Uterus (tissue), 4 donors: ENCODE measurements at places on chromosomes 16 and 17.

GRCh38 chr16:84438971-84439696 is 65.3 kb downstream of the MEAK7 start:
- no peak overlapping the region for H3K4me3 ChIP-seq
- no peaks in the 10 kb centered on the region for H3K27me3 ChIP-seq

GRCh38 chr17:16074423-16074822 is 74.8 kb downstream of the TTC19 start:
- no peaks in the 10 kb centered on the region for H3K36me3 ChIP-seq
- no peaks in the 10 kb centered on the region for H3K27me3 ChIP-seq
- H3K4me3 ChIP-seq, result no peak overlapping the region
- no peak for DNase-seq

DNA sequence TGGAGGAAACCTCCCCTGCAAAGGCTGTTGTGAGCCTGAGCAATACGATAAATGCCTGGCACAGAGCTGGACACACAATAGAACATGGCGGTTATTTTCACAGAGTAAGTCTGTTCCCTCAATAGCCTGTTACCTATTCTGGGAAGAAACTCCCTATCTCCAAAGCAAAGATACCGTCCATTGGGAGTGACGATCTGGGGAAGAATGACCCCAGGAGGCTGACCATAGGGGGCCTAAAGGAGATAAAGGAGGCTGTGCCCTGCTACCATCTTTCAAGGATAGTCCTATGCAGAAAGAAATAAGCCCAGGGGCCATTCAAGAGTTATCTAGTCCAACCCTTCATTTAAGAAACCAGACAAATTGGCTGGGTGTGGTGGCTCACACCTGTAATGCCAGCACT is 4.1 kb upstream of the AXIN2 start:
- H3K27ac ChIP-seq, result no peak overlapping the region
- no peaks in the 10 kb centered on the region for H3K27me3 ChIP-seq
- no peaks in the 10 kb centered on the region for H3K4me1 ChIP-seq
- H3K36me3 ChIP-seq, result no peaks in the 10 kb centered on the region
- no peak for DNase-seq
- no peak overlapping the region for H3K4me3 ChIP-seq

DNA sequence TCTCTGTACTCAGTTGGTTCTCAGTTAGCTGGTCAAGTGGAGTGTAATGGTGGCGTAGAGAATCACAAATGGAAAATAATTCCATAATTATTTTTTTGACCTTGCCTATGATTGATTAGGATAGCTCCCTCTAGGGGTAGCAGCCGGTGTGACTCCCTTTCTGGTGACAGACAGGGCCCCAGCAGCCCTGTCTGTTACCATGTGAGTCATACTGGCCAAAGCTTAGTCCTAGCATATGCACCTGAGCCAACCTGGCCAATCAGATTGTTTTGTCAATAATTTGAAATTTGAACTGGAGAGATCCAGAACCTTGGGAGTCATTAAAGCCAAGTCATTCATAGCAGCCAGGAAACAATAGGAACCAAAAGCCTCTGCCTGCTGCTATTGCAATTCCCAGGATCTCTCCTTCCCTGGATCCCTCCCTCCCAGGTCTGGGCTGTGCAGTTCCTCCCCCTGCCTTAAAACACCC is 5.6 kb downstream of the PNPO start:
- no peaks in the 10 kb centered on the region for H3K4me1 ChIP-seq
- H3K27me3 ChIP-seq, result no peaks in the 10 kb centered on the region
- H3K4me3 ChIP-seq, result no peak overlapping the region
- DNase-seq, result peak; percentile 41
- H3K27ac ChIP-seq, result no peak overlapping the region

GRCh38 chr17:58969612-58970011 is 137.1 kb downstream of the TRIM37 start:
- no peaks in the 10 kb centered on the region for H3K4me1 ChIP-seq
- no peak for DNase-seq
- no peaks in the 10 kb centered on the region for H3K27me3 ChIP-seq
- no peaks in the 10 kb centered on the region for H3K36me3 ChIP-seq

DNA sequence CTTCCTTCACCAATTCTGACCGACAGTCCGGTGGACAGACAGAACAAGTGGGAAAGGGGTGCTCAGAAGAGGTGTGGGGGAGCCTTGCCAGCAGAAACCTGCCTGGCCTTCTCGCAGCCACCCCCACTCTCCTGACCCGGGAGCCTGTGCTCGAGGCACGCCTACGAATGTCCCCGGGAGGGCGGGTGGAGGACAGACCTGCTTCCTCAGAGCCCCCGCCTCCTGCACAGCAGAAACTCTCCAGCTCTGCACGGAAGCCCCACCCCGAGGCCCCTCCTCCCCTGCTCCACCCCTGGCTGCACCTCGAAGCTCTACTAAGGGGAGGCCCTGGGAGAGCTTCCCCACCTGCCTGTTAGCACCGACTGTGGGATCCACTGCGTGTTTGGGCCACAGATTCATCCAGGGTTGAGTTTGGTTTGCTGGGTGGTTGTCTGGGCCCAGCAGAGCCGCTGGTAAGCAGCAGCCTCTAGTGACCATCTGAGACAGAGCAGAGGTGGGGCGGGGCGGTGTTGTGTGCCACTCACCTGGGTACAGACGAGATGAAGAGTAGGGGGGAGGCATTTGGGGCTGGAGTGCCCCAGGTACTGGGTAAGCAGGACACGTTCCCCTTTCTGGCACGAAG is 6.2 kb downstream of the TAF1C start:
- no peak overlapping the region for H3K4me3 ChIP-seq
- DNase-seq, result no peak
- no peak overlapping the region for H3K27ac ChIP-seq
- no peaks in the 10 kb centered on the region for H3K27me3 ChIP-seq
- H3K36me3 ChIP-seq, result no peaks in the 10 kb centered on the region
- H3K4me1 ChIP-seq, result peaks cover 15% of the 10 kb centered on the region

DNA sequence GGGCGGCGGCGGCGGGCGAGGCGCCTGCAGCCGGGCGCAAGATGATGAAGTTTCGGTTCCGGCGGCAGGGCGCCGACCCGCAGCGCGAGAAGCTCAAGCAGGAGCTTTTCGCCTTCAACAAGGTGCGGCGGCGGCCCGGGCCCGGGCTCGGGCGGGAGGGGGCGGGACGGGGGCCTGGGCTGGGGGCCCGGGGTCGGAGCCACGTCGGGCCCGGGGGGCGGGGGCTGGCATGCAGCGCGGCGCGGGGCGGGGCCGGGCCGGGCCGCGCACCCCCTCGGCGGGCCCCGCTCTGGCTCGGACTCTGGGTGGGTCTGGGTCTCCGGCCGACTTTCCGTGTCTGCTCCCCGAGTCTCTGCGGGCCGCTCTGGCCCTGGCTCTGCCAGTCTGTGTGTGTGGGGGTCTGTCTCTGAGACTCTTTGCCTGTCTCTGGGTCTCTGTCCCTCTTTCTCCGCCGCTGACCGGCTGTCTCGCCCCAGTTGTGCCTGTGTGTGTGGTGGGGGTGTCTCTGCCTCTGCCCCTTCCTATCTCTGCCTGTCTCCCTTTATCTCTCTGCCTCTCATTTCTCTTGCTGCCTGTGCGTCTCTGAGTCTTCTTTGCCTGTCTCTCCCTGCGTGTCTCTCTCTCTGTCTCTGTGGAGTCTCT is 328 bp downstream of the LLGL1 start:
- peak overlapping the region; percentile 82 for H3K27ac ChIP-seq
- H3K4me3 ChIP-seq, result peak overlapping the region; percentile 53
- DNase-seq, result peak; percentile 52
- no peaks in the 10 kb centered on the region for H3K4me1 ChIP-seq
- no peaks in the 10 kb centered on the region for H3K27me3 ChIP-seq

DNA sequence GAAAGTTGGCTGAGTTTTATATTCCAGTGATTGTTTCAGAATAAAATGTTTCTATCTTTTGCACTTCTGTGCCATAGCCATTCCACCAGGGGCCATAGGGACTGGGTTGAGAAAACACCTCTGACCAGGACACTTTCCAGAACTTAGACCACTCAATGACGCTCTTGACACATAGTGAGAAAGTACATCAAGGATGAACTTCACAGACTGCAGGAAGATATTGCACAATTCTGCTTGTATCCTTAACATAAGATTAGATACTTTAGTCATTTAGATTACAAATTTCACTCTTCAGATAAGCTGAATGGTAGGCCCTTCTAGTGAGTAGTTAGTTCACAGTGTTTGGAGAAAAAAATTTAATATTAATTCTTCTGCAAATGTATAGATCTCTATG is 13.0 kb upstream of the MPHOSPH6 start:
- H3K36me3 ChIP-seq, result no peaks in the 10 kb centered on the region
- H3K4me3 ChIP-seq, result no peak overlapping the region
- no peak for DNase-seq
- H3K27me3 ChIP-seq, result no peaks in the 10 kb centered on the region

DNA sequence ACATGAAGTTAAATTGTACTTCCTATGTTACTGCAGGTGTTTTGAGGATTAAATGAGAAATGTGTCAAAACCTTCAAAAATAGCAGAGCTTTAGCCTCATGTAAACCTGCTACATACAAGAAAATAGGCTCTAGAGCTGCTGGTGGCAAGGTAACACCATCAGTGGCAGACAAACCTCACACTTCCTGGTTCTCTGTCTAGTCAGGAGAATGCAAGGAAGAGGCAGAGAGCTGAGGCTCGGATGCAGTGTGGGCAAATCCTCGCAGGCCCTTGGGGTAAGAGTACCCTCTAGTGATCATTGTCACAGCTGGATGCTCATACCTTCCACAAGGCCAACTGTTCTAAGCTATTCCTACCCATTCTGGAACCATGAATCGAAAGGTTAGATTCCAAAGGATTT is 14.2 kb downstream of the CIAPIN1 start:
- H3K27me3 ChIP-seq, result no peaks in the 10 kb centered on the region
- H3K4me1 ChIP-seq, result no peaks in the 10 kb centered on the region
- H3K36me3 ChIP-seq, result no peaks in the 10 kb centered on the region
- no peak overlapping the region for H3K4me3 ChIP-seq
- no peak for DNase-seq

DNA sequence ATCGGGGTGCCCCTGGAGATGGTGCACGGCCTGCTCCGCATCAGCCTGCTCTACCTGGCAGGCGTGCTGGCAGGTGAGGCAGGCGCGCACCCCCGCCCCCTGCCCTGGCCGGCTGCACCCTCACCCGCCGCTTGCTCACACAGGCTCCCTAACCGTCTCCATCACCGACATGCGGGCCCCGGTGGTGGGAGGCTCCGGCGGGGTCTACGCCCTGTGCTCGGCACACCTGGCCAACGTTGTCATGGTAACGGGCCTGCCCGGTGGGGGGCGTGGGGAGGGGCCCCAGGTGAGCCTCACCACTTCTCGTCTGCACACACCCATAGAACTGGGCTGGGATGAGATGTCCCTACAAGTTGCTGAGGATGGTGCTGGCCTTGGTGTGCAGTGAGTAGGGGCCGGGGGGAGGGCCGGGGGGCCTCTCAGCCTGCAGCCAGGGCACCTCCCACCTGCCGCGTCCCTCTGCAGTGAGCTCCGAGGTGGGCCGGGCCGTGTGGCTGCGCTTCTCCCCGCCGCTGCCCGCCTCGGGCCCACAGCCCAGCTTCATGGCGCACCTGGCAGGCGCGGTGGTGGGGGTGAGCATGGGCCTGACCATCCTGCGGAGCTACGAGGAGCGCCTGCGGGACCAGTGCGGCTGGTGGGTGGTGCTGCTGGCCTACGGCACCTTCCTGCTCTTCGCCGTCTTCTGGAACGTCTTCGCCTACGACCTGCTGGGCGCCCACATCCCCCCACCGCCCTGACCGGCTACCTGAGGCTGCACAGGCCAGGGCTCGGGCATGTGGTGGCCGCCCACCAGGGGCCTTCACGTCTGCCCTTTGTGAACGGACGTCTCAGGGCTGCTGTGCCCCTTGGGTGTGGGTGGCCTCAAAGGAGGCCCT is 2.1 kb downstream of the RHBDL1 start:
- H3K4me1 ChIP-seq, result peaks cover 25% of the 10 kb centered on the region
- no peak overlapping the region for H3K4me3 ChIP-seq
- no peaks in the 10 kb centered on the region for H3K27me3 ChIP-seq
- H3K27ac ChIP-seq, result no peak overlapping the region
- DNase-seq, result no peak
- H3K36me3 ChIP-seq, result no peaks in the 10 kb centered on the region

- H3K4me1 ChIP-seq, result no peaks in the 10 kb centered on the region
- H3K27me3 ChIP-seq, result no peaks in the 10 kb centered on the region
- DNase-seq, result no peak
- H3K4me3 ChIP-seq, result no peak overlapping the region
- H3K27ac ChIP-seq, result no peak overlapping the region
These were observed 97.4 kb downstream of the MARF1 start for GRCh38 chr16:15545544-15545943.

- DNase-seq, result no peak
- no peaks in the 10 kb centered on the region for H3K36me3 ChIP-seq
- H3K4me1 ChIP-seq, result no peaks in the 10 kb centered on the region
- no peak overlapping the region for H3K27ac ChIP-seq
- H3K27me3 ChIP-seq, result no peaks in the 10 kb centered on the region
- H3K4me3 ChIP-seq, result no peak overlapping the region
These were observed 476.9 kb upstream of the GOT2 start for GRCh38 chr16:59210955-59211541.
